ENCODE measurements at places on chromosomes 6 and 20.
A peak's percentile ranks its signal among the peaks of the same experiment; 100 is the strongest.

DNA sequence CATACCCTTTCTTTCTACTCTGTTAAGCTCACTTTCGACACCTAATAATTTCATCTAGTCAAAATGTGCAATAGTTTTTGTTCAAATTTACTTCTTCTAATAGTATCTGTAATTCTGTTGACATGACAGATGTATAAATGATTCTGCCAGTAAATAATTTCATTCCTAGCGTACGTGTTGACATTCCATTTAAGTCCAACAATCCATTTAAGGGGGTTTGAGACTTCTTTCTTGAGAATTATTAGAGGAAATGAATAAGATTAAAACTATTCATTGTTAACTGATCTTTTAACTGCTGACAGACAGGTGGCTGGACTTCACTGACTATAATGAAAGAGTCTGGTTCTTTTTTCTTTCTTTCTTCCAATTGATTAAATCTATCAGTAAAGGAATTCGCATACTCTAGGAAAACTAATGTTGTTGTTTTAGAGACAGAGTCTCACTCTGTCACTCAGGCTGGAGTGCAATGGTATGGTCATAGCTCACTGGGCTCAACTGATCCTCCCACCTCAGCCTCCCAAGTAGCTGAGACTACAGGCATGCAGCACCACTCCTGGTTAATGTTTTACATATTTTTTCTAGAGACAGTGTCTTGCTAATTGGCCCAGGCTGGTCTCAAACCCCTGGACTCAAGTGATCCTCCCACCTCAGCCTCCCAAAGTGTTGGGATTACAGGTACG is 55.9 kb downstream of the MAP3K5 start:
- DNase-seq = no peak

DNA sequence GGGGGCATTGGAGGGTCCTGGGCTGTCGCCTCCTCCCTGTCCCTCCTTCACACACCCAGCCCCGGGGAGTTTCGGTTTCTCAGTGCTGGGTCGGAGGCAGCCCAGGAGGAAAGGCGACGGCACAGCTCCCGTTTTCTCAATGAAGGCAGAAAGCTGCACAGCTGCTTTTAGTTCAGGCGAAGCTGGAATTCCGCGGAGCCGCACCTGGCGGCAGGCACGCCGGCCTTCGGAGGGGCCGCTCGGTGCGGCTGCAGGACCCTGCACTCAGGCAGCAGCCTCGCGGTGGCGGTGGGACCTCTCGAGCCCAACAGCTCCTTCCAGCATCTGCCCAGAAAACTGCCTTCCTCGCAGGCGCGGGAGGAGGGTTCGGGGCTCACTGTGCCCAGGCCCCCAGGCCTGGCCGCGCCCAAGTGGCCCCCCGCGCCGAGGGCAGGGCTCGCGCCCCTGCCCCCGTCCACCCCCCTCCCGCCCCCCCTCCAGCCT is 4.6 kb downstream of the FOXQ1 start:
- no peak for DNase-seq

DNA sequence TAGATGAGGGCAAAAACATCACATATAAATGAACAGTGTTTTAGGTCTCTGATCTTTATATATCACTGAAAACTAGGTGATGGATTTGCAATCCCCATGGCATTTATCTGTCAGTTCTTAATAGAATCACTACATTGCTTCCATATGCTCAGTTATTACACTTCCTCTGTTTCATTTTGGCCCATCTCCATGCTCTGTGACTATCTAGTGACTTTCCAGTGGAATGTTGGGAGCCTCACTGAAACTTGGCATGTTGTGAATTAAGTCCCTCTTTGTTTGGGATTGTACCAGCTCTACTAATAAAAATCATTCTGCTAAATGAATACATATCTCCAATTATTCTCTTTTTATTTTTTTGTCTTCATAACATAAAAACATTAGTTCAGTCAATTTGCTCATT is 226.1 kb upstream of the CEP162 start:
- DNase-seq = no peak

- DNase-seq = no peak
Measured at GRCh38 chr20:46135856-46136633, 17.9 kb downstream of the CD40 start.

- no peak for DNase-seq
Measured at GRCh38 chr20:10854976-10855375, 181.2 kb upstream of the JAG1 start.

- DNase-seq = no peak
Measured at GRCh38 chr20:35253010-35253409, 24.9 kb downstream of the MMP24OS start.

GRCh38 chr6:101747160-101747559 is 353.7 kb downstream of the GRIK2 start:
- no peak for DNase-seq

- no peak for DNase-seq
Measured at GRCh38 chr6:46573140-46573539, 79.5 kb downstream of the CYP39A1 start.

GRCh38 chr20:5600982-5601381 is 149.2 kb upstream of the SHLD1 start:
- no peak for DNase-seq

- no peak for DNase-seq
Measured at GRCh38 chr6:69285054-69285453, 511.8 kb downstream of the LMBRD1 start.

GRCh38 chr20:59121714-59122565 is 41.7 kb upstream of the ZNF831 start:
- DNase-seq = peak; percentile 31

DNA sequence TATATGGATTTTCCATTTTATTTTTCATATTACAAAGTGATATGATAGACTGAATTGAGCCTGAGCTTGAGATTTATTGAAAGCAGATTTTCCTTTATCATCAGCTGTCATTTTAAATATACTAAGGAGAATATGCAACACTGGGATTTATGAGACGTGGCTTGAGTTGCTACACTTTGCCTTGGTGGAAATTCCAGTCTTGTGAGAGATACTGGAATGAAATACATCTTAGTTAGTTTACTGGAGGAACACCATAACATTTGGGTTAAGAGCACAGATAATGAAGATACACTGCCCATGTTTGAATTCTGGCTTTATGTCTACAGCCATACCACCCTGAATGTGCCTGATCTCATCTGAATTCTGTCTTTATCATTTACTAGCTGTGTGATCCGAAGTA is 86.5 kb upstream of the IFNGR1 start:
- no peak for DNase-seq

DNA sequence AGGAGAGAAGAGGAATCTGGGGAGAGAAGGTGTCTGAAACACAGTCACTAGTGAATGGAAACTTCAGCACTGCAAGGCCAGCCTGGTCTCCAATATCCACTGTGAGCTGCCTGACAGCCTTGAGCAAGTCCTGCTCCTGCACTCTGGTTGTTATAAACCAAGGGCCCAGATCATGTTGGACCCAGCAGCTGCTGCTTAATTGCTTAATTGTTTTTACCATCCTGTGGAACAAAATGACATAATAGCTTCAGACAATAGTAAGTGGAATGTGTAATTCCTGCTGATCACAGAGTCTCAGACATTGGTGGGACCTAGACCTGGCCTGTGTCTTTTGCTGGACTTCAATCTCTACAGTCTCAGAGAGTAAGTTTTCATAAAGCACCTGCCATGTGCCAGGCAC is 833.7 kb downstream of the TFAP2A start:
- DNase-seq = no peak

DNA sequence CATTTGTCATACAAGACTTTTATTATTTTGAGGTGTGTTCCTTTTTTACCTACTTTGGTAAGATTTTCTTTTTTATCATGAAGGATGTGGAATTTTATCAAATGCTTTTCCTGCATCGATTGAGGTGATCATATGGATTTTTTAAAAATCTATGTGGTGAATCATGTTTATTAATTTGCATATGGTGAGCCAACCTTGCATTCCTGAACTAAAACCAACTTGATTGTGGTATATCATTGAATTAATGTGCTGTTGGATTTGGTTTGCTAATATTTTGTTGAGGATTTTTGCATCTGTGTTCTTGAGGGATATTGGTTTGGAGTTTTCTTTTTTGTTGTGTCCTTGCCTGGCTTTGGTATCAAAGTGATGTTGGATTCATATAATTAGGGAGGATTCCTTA is 848.1 kb upstream of the EYS start:
- DNase-seq = no peak
